IMR-90 (cell line): ENCODE measurements at places on chromosomes 13 and 19. TPM values are rescaled to one million over a fixed set of nuclear protein-coding genes. Genes with fewer than 3 reads are reported as not detected.

DNA sequence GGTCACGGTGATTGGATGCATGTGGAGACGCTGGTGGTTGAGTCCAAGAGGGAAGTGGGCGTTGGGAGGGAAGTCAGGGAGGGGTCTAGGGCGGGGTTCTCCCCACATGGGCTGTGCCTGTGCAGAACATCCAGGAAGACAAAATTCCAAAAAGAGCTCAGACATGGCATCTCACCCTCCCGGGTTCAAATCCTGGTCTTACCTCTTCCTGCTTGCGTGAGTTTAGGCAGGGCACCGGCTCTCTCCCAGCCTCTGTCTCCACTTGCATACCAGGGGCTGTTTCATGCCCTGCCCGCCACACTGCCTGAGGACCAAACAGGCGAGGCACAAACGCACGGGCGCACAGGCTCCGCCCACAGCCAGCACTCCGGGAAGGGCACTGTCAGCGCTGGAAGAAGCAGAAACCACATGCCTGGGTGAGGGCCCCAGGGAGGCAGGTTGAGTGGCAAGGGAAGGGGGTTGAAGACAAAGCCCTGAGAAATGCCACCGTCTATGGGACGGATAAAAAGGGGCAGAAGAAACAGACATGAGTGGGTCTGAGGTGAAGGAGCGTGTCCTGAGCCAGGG is 123.6 kb upstream of the SOX1 start:
- no peak for DNase-seq

- no peak for DNase-seq
These were observed 237.7 kb upstream of the DACH1 start for GRCh38 chr13:72104656-72105180.

- DNase-seq, result no peak
These were observed 25.3 kb downstream of the PEPD start for GRCh38 chr19:33496038-33496895.

GRCh38 chr13:76813000-76813691 is 73.1 kb downstream of the KCTD12 start:
- DNase-seq, result no peak

- no peak for DNase-seq
These were observed 834.1 kb upstream of the SLITRK6 start for GRCh38 chr13:86633346-86633745.

GRCh38 chr19:29454109-29454508 is 71.7 kb upstream of the VSTM2B start:
- no peak for DNase-seq

ZNF541 gene
- not detected in 2 replicates for total RNA-seq

DNA sequence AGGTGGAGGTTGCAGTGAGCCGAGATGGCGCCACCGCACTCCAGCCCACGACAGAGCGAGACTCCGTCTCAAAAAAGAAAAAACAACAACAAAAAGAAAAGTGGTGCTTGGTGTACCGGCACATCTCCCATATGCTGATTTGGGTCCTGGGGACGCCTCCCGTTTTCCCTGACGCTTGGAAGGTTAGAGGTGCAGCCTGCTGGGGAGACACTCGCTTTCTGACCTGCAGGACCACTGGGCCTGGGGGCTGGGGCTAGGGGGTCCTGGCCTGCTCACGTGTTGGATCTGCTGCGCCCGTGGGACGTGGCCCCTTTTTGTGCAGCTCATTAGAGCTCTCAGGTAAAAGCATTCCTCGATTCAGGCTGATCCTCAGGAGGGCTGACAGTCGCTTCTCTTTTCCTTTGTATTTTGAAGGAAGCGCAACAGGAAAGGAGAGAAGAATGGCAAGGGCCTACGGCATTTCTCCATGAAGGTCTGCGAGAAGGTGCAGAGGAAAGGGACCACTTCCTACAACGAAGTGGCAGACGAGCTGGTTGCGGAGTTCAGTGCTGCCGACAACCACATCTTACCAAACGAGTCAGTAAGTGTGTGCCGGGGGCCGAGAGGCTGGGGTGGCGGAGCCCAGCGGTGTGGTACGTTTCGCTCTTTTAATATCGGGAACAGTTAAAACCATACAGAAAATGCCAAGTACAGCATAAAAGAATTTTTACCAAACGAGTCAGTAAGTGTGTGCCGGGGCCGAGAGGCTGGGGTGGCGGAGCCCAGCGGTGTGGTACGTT is 25.1 kb downstream of the ATP4B start:
- no peak for DNase-seq

- no peak for DNase-seq
These were observed 14.3 kb downstream of the GAS6 start for GRCh38 chr13:113849546-113849945.

GRCh38 chr13:92187378-92187989 is 789.1 kb downstream of the GPC5 start:
- DNase-seq, result peak; percentile 27

- no peak for DNase-seq
These were observed 195.3 kb downstream of the ITGBL1 start for GRCh38 chr13:101647760-101648159.

FSD1 gene
- total RNA-seq, result 17.4 and 19.2 TPM in 2 replicates

GRCh38 chr13:30257468-30258099 is 49.8 kb downstream of the KATNAL1 start:
- peak; percentile 9 for DNase-seq

DNA sequence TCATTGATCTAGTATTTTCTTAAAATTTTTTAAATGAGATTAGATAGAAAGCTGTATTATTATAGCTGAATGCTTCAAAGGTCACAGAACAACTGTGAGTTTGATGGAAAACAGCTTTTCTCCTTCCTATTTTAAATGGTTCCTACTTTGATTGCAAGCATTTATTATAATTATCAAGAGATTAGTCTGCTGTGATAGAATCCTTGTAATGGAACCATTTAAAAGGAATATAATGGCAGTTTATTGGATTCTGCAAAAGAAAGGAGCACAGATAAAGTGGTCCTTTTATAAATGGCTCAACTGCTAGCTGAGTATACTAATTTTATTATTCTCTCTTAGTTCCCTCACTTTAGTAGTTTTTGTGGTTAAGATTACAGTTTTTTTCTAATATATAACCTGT is 87.0 kb downstream of the MAB21L1 start:
- DNase-seq, result no peak

GRCh38 chr13:26254583-26255111 is 718 bp downstream of the CDK8 start:
- DNase-seq, result peak; percentile 31

ZNF99 gene
- total RNA-seq, result not detected in 2 replicates

DNA sequence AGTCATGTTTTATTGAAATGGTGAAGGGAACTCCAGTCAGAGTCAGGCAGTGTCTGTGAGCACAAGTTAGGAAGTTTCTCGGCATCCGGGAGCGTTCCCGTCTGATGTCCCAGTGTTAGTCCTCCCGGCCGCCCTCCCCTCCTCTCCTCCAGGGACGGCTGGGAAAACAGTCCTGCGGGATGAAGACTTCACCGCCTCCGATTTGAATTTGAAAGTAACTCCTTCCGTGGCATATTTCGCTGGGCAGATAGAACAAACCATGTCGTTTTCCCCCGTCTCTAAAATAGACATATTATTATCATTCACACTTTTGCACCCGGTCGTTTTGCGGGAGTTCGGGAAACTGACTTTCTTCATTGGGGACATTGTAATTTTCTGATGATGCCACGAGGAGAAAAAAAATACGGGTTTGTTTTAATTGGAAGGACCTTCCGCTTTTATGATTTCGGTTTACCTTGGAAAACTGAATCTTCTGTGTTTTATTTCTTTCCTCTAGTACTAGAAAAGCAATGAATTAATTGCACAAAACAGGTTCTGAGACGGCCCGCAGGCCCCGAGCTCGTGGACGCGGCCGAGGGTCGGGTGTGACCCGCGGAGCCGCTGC is 76.6 kb downstream of the ZIC5 start:
- DNase-seq, result no peak

OR10H1 gene
- total RNA-seq, result not detected in 2 replicates

DNA sequence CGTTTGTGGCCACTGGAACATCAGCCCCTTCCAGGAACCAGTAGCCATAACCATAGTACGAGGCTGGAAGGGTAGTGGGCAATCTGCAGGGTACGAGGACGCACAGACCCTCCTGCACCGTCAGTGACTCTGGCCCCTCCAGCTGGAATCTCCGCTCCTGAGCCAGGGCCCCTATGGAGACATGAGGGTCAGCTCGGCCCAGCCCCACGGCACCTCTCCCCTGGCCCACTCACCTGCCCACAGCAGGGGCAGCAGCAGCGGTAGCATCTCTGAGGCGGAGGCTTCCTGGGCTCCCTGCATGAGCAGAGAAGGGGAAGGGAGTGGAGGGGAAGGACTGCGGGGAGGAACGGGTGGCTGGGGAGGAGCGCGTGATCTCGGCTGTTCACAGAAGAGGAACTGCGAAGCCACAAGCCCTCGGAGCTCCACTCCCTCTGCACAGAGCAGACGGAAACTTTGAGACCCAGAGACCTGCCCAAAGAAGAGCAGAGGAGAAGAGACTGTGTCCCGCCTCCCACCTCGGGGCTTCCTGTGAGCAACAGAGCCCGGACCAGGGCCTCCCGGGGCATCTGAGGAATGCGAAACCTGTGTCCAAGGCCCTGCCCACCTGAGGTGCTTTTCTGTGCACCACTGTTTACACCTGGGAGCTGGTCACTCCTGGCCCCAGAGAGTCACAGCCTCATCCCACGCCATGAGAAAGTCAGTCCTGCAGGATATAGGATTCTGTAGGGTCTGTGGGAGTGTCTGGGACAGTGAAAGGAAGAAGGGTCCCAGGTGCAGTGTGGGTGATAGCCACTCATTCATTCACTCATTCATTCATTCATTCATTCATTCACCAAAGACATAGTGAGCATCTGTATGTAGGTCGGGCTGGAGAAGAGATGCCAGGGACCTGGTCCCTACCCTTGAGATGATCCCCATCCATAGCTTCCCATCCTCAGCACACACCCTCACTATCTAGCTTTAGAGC is at the start of gene SIGLEC6:
Gene SIGLEC6 (minus strand): TSS at position 322 of the 967 bp plus-strand sequence. CDS start 22 bp downstream, at position 300.
- DNase-seq, result no peak
